GM23338 (cell line): ENCODE measurements at places on chromosomes 4 and X.

DNA sequence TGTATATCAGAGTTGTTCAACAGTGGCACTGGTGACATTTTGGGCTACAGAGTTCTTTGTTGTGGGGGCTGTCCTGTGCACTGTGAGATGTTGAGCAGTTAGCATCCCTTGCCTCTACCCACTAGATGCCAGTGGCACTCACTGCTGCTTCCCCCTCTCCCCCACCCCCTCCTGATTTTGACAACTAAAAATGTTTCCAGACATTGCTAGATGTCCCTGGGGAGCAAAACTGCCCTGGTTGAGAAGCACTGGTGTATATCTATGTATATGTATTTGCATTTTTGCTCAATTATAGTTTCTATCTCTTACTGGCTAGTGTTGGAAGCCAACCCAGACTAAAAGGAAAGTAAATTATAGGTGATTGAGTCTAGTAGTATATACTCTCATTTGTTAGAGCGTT lies 2.4 kb downstream of the TMEM131L start:
- no peak for DNase-seq

DNA sequence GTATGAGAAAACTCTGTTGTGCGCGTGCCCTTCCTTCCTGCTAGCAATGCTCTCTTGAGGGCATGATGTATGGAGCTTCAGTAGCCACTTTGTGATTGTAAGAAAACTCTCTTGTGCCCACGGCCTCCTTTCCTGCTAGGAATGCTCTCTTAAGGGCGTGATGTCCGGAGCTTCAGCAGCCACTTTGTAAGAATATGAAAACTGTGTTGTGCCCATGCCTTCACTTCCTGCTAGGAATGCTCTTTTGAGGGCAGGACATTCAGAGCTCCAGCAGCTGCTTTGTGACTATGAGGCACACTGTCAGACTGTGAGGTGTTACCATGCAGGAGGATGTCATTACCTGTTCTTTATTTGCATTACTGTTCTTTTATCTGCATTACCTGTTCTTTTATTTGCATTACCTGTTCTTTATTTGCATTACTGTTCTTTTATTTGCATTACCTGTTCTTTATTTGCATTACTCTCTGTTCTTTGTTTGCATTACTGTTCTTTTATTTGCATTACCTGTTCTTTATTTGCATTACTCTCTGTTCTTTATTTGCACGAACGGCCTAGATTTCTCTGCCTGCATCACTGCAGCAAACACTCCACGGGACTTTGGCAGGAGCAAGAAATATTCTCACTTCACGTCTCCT lies 166.7 kb downstream of the CRLF2 start:
- DNase-seq: no peak

DNA sequence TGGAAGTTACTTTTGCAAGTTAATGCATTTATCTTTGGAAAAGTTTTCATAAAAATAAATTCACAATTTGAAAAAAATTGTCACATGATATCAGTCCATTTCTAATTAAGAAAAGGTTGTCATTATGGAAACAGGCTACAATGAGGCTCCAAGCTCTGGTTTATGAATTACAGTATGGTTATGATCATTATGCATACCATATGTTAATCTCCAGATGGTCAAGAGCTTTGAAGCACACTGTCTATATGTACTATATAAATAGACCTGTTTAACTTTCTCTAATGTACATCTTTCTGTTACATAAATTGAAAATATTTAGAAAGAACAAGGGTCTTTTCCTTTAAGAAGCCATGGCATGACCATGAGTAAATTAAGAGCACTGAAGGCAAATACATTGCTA lies 2338.8 kb downstream of the PCDH7 start:
- DNase-seq: no peak

- no peak for DNase-seq
These were observed 146.4 kb downstream of the VEGFC start for GRCh38 chr4:176646311-176646710.

DNA sequence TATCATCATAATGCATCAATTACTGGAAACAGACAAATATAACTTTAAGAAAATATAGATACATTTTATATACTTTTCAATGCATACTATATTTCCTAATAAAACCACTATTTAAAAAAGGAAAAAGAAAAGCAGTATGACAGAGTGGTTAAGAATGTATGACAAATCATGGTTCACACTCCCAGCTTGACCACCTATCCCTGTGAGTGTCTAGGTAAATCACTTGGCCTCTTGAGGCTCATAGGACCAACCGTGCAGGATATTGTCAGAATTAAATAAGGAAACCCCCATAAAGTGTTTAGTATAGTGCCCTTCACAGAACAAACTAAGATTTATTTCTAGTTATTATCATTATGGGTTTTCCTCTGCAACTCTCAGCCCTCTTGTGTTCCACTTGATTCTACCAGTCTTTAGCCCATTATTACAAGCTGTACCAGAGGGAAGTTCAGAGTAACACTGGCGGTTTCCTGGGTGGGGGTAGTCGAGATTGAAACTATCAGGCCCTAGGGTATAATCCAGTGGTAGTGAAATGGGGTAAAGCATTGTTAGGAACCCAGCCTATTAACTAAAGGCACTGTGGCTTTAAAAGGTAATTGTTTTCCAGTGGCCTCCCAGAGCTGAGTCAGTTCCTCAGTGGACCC lies 55.5 kb upstream of the PAK3 start:
- no peak for DNase-seq

- no peak for DNase-seq
These were observed 64.4 kb downstream of the CXCL13 start for GRCh38 chr4:77669946-77670590.

DNA sequence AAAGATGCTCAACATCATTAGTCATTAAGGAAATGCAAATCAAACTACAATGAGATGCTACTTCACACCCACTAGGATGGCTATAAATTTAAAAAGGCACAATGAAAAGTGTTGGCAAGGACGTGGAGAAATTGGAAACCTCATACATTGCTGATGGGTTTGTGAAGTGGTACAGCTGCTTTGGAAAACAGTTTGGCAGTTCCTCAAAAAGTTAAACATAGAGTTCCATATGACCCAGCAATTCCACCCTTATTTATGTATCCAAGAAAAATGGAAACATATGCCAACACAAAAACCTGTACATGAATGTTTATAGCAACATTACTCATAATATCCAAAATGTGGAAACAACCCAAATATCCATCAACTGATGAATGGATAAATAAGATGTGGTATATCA lies 101.3 kb upstream of the MAGEB10 start:
- no peak for DNase-seq

DNA sequence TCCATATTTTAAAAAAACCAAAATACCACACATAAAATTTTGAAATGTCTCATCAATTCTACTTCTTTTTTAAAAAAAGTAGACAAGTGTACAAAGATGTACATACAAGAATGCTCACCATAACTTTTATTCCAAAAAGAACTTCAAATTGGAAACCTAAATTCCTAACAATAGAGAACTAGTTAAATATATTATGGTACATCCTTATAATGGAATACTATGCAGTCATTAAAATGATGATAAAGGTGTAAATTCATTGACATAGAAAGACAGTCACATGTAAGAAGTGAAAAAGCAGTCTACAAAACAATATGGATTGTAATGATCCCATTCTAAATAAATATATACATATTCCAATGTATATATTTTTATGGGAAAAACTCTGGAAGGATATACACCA lies 31.0 kb downstream of the RPS6KA3 start:
- DNase-seq: no peak

GRCh38 chr4:212438-213188 lies 88.3 kb downstream of the ZNF718 start:
- peak; percentile 98 for DNase-seq

DNA sequence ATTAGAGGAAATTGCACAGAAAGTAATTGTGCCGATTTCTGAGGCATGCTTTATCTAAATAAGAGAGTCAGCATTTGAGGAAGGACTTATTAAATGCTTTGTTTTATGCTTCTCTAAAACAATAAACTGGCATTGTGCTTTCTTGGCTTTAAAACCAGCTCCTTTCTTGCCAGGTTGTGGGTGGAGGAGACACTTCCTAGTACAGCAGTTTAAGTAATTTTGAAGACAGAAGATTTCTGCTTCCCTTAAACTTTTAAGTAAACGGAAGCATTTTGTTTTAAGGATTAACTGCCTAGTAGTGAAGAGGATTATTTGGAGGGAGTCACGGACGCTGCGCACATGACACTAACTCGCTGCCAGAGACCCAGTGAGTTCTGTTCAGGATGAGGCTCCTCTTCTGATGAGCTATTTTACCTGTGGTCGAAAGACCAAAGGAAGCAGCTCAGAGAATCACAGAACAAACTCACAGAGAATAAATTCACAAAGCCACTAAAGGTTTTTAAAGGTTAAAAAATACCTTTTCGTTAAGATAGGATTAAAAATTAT lies 169.5 kb downstream of the TLL1 start:
- DNase-seq: no peak

DNA sequence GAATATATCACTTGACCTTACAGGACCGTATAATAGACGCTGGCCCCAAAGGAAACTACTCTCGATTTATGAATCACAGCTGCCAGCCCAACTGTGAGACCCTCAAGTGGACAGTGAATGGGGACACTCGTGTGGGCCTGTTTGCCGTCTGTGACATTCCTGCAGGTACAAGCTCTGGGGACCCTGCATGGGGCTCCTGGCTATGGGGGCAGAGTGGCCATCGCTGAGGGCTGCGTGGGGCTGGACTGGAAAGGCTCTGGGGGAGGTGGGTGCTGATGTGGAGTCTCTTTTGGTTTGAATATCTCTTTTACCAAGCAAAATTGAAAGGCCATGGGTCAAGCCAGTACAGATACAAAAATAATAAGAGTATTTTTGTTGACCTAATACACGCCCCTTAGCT lies 33.9 kb downstream of the NELFA start:
- no peak for DNase-seq

- DNase-seq: no peak
These were observed 53.7 kb downstream of the KDM5C start for GRCh38 chrX:53171356-53171755.

GRCh38 chr4:87559090-87559837 lies 30.1 kb upstream of the SPARCL1 start:
- DNase-seq: peak; percentile 68

DNA sequence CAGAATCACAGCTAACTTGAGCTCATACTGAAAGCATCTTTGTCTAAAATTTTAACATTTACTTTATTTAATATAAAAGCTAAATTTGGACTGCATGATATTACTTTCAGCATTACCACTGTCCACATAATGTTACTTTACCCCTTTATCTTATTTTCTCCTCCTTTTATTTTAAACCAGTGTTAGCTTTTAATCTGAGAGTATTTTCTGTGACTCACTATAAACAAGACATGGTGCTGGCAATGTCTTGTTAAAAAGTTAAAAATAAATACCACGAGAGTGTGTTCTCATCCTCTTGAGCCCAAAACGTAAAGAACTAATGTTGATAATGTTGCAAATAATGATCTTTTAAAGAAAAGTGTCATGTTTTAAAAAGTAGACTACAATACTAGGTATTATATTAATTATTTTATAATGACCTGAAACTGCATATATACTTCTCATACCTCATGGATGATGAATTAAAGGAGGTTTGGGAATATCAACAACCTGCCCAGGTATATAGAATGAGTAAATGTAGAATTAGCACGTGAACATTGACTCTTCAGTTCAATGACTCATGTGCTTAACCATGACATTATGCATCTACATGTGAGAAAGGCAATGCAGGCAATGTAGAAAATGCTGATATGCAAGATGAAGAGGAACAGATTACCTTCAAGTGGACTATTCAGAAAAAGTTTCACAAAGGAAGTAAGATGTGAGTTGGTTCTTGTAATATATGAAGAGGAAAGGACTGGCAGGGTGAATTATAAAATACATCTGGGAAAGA lies 454.1 kb upstream of the ADGRL3 start:
- DNase-seq: no peak

- DNase-seq: no peak
These were observed 503.9 kb downstream of the PDHA2 start for GRCh38 chr4:96343836-96344235.

DNA sequence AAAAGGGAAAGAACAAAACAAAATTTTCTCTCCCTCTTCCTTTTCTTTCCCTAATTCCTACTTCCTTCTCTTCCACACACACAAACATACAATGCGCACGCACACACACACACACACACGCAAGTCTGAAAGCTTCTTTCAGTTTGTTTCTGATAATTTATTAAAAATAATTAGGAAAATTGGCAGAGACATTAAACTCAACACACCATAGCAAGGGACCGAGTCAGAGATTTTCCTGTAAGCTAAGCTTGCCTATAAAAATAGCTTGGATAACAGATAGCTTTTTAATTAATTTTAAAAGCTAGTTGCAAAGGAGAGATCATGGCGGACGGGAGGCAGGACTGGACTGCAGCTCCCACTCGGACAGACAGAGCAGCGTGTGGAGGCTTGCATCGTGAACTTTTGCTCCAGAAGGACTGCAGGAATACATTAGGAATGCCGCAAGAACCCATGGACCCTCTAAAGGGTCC lies 92.6 kb upstream of the MAPK10 start:
- DNase-seq: no peak

DNA sequence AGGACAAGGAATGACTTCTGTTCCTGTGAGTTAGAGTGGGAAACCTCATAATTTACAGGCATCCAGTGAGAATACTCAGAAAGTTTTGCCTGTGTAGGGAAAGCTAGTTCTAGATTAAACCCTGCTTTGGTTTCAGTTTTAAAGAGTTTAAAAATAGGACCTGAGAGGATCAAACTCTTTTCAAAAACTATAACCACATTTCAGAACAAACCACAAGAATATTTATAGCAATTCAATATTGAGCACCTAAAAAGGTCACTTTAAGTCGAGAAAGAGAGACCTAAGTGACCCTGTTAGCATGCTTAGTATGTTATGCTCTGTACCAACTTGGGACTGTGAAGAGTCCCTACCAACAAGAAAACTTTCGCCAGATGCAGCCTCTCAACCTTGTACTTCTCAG lies 17.4 kb upstream of the PWWP3B start:
- no peak for DNase-seq

- DNase-seq: no peak
These were observed 1806.6 kb upstream of the AGA start for GRCh38 chr4:179248821-179249220.

DNA sequence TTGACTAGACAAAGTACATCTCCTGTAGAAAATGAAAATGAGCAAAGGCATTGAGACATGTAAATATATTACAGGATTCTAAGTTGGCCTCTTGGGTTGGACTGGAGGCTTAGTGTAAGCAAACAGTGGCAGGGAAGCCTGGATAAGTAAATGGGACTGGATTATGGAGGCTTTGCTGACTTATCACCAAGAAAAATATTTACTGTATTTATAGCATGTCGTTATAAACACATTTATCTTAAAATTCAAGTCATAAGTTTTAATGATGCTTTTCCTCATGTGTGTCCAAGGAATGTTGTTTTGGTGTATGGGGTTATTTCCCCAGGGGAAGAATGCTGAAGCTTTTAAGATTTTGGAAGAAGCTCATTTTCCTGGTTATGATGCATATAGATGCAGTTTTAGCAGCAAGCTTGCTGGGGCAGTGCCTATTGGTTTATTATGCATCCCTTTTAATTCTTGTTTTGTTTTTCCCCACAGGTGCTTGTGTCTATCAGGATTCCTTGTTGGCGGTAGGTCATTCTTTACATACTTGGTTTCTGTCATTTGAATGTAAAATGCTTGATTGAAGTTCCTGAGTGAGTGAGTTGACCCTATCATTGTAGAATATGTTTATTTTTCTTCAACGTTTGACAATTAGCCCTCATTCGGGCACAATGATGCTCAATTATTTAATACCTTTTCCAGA lies 8.5 kb downstream of the FRAS1 start:
- peak; percentile 57 for DNase-seq

GRCh38 chrX:151870602-151871001 lies 42.1 kb upstream of the MAGEA4 start:
- no peak for DNase-seq

GRCh38 chr4:185437809-185438208 lies 12.0 kb upstream of the UFSP2 start:
- DNase-seq: no peak

GRCh38 chr4:13527192-13527980 lies 16.9 kb downstream of the NKX3-2 start:
- DNase-seq: no peak
